ENCODE measurements at places on chromosomes 1 and 21. TPM values are rescaled to one million over a fixed set of nuclear protein-coding genes. Genes with fewer than 3 reads are reported as not detected.

Gene CHRNB2
- 3.2 TPM for total RNA-seq

Gene AADACL4
- total RNA-seq = 0.24 TPM

Gene FCGR1A
- total RNA-seq = not detected

Gene EXTL1
- total RNA-seq = 3.6 TPM

Gene ERICH3
- total RNA-seq = 1.1 TPM

Measured in progenitor cell of endocrine pancreas (in vitro differentiated cells).